Frontal cortex (tissue), 4 donors: ENCODE measurements at places on chromosomes 13 and 19. TPM values are rescaled to one million over a fixed set of nuclear protein-coding genes. Genes with fewer than 3 reads are reported as not detected.

FCER2 gene
- not detected for total RNA-seq

AP1M2 gene
- 0.41 TPM for total RNA-seq

CYP2A6 gene
- not detected for total RNA-seq

TRIM28 gene
- 332 TPM for total RNA-seq

CD70 gene
- total RNA-seq: not detected
